B cell (primary cell): ENCODE measurements at places on chromosomes 7 and 10.
A peak's percentile ranks its signal among the peaks of the same experiment; 100 is the strongest.

DNA sequence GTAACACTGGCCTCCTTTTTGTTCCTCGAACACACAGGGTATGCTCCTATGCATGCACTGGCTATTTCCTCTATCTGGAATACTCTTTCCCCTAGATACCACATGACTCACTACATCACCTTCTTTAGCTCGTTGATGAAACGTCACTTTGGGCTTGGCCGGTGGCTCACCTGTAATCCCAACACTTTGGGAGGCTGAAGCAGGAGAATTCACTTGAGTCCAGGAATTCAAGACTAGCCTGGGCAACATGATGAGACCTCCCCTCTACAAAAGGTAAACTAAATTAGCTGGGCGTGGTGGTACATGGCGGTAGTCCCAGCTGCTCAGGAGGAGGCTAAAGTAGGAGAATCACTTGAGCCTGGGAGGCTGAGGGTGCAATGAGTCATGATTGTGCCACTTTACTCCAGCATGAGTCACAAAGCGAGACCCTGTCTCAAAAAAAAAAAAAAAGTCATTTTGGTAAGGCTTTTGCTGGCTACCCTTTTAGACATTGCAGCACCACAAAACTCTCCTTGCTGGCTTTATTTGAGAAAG is 14.5 kb downstream of the ANKIB1 start:
- no peak for DNase-seq

GRCh38 chr10:7892146-7892545 is 73.8 kb downstream of the TAF3 start:
- DNase-seq = no peak

GRCh38 chr7:69245646-69246045 is 352.6 kb upstream of the AUTS2 start:
- DNase-seq = no peak

DNA sequence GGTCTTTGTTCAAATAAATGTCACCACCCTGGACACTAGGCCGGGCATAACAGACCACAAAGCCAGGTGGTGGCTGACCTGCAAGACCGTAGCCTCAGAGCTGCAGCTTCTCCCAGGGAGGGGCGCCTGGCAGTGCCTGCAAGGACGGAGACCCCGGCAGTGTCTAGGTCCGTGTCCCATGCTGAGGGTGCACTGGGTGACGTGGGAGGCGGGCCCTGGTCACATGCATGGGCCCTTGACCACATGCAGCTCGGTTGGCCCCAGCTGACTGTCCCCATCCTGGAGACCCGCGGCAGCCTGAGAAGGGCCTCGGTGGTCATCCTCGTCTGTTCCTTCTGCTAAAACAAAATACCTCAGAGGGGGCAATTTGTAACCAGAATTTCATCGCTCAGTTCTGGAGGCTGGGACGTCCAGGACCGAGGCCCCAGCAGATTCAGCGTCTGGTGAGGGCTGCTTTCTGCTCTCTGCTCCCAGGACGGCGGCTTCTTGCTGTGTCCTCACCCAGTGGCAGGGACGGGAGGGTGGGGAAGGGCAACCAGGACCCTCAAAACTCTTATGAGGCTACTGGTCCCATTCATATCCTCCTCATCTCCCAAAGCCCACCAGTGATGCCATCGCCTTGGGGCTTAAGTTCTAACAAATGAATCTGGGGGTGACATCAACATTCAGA is 36.8 kb downstream of the PWWP2B start:
- DNase-seq = no peak

DNA sequence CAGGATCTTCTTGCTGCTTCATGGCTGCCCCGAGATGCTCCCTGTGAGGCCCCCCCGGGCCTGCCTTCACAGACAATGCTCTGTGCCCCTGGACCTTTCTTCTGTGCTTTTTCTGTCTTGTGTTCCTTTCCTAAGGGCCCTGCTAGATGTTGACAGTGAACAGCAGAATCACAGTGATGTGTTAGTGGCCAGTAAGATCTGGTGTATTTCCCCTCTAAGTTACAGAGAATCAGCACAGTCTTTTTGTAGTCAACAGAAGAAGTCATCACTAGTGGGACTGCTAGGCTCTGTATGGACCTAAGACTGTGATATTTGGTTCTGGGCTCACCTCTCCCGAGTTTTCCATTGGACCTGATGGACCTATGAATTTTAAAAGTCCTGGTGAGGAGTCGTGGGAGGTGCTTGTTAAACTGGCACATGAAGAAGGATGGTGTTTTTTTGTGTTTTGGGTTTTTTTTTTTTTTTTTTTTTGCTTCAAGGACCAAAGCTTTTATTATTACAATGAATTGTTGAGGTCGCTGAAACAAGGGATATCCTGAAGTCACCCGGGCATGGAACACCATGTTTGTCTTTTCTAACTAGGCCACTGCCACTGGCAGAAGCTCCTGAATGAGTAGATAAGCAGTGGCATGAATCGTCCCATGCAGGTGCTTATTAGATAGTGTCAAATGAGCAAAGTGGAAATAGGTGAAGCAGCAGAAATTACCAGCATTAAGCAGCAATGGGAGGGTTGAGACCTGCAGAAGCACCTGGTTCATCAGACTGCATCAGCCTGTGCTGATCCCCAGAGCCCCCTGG is 194.8 kb downstream of the CELF2 start:
- DNase-seq = no peak

DNA sequence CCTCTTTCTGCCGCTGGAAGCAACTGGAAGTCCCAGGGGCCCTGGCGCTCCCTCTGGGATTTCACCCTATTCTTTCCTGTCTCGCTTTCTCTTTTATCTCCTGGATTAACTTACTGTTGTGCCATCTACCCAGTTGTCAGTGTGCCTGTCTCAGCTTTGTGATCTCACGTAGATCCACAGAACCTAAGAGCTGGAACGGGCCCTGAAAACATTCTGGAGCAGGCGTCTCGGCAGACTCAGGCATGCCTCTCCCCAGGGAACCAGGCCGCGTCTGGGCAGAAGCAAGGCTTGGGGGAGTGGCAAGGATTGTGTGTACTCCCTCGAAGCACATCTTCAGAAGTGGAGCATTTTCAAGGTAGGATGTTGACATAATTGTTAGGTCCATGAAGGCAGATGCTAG is 87.2 kb downstream of the KCNMA1 start:
- no peak for DNase-seq

DNA sequence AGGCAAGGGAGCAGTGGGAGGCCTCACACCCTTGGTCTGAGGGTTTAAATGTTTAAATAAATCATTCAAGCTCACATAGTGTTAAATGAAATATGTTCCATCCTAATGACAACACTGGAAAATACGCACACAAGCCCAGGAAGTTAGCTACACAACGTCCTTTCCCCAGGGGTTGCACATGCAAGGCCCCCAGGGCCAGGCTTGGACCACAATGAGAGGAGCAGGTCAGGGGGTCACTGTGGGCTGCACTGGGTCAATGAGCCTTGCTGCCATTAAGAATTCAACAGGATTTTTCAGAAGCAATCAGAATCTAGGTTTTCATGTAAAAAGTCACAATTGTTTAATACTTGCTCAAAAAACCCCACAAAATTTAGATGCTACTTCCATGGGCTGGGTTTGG is 64.9 kb upstream of the ADCY1 start:
- no peak for DNase-seq

- no peak for DNase-seq
These were observed 1.7 kb upstream of the SMNDC1 start for GRCh38 chr10:110306452-110306768.

DNA sequence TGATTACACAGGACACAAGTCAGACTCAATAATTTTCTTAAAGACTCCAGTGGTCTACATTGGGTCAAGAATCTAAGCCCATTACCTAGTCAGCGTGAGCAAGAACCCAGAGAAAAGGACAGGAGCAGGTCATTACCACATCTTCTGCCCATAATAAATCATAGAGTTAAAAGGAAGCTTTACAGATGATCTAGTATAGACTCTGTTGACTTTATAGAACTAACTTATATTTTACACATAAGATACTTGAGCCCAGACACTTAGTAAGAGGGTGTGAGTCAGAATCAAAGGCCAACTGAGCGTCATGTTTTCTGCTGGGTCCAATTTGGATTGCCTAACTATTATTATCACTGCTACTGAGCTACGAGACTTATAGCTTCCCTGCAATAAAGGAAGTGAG is 206.1 kb upstream of the NPSR1 start:
- DNase-seq = no peak

- DNase-seq = no peak
These were observed 41.9 kb upstream of the ACSL5 start for GRCh38 chr10:112332022-112332421.

GRCh38 chr10:7337431-7338171 is 73.2 kb downstream of the SFMBT2 start:
- DNase-seq = peak; percentile 42

GRCh38 chr10:107336061-107336460 is 171.6 kb upstream of the SORCS1 start:
- no peak for DNase-seq

DNA sequence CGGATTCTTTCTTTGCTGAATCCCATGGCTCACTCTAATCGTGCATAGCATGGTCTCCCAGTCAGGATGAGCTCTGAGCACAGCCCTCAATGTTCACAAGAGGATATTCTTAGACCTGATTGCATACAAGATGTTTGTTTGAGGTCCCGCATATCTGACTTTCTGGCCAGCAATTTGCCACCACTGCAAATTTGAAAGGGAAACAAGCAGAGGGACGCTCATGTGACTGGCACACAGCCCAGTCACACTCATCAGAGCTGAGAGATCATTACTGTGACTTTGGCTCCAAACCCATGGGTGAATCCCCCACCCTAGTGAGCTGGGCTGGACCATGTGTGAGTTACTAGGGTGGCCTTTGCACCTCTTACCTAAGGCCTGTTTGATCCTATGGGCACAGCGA is 9.9 kb downstream of the TAS2R41 start:
- no peak for DNase-seq

GRCh38 chr7:43650457-43651052 is 67.6 kb downstream of the STK17A start:
- peak; percentile 58 for DNase-seq

GRCh38 chr10:19063986-19064385 is 15.4 kb downstream of the MALRD1 start:
- DNase-seq = no peak

GRCh38 chr10:4947635-4948596 is 15.3 kb upstream of the AKR1C1 start:
- DNase-seq = no peak

- DNase-seq = no peak
These were observed 195.1 kb downstream of the CCDC3 start for GRCh38 chr10:12806228-12807095.
